Activated T-helper 17 cell treated with anti-CD3 and anti-CD28 coated beads, Interleukin-2, amount 50 U/mL, for 72 hours (primary cell): ENCODE measurements at places on chromosomes 1 and 21. TPM values are rescaled to one million over a fixed set of nuclear protein-coding genes. Genes with fewer than 3 reads are reported as not detected.

DNA sequence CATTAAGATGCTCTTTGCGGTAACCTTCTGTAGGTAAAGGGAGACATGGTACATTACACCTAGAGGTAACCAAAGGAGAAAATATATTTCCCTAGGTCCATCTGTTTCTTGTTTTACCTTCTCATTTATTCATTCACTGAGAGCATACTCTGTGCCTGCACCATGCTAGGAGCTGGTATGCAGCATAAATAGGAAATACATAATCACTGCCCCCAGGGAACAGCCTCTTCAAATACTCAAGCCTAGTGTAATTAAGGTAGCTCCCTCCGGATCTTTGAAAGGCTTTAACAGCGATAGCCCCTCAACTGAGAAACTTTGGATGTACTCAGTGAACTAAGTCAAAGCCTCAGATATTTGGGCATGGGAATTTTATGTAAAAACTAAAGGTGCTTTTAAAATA lies 123.6 kb downstream of the GABPA start:
- ATAC-seq, result no peak

DNA sequence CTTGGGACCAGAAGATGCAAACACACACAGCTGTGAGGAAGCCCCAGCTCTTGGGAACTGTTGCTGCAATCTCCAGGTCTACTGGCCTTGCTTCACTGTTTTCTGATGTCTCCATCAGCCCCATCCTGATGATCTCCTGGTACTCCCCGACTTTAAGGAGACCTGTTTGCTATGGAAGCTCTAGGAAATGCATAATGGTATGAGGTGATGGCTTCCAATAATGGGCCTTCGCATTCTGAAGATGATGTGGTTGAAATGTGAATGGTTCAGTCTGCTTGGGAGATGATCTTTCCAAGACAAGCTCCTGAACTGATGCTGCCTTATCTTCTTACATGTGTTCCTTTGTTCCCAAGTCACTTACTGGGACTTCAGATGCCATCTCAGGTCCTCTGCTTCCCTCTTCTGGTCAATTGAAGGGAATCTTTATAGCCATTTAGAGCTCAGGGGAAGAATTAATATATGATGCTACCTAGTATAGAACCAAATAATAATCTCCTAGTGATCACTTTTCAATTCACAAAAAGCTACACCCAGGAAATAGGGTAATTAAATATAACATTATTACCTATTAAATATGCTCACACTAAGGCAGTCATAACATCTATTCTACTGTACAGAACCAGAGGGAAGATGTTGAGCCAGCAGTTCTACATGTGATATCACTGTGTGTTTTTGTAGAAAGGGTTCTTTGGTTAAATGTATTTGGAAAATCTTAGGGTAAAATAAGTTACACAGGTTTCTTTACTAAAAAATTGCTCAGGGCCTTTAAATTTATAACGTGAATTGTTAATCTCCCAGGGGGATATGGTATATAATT lies 73.9 kb upstream of the VTCN1 start:
- no peak for ATAC-seq

GRCh38 chr1:151790940-151791651 lies 796 bp upstream of the TDRKH start:
- ATAC-seq, result peak; percentile 1

GRCh38 chr21:35091496-35091895 lies 42.4 kb upstream of the RUNX1 start:
- ATAC-seq, result no peak

IL24 gene
- total RNA-seq, result 4.6 TPM

OR10J1 gene
- not detected for total RNA-seq
